ENCODE measurements at places on chromosomes 3 and 15. TPM values are rescaled to one million over a fixed set of nuclear protein-coding genes. Genes with fewer than 3 reads are reported as not detected.
A peak's percentile ranks its signal among the peaks of the same experiment; 100 is the strongest.

CXCR6 gene
- not detected for total RNA-seq

DNA sequence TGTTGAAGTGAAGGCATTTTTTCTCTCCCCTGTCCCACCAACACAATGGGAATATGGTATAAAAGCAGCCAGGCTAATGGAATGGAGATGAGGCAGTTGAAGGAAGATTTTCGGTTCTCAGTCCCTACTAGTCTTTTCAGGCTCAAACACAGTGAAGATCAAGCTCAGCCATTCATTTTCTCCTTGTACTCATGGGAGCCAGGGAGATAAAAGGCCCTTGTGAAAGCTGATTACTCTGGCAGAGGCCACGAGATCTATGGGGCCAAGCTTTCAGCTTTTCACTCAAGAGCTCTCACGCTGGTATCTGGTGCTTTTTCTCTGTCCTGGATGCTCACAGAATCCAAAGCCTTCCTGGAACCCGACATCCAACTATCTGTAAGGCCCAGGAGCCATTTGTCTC, 14.5 kb upstream of the FAN1 start:
- H3K4me1 ChIP-seq: no peaks in the 10 kb centered on the region
- no peaks in the 10 kb centered on the region for H3K27me3 ChIP-seq
- no peak overlapping the region for H3K4me3 ChIP-seq
- peak overlapping the region; percentile 30 for H3K27ac ChIP-seq
- H3K36me3 ChIP-seq: no peaks in the 10 kb centered on the region
- no peak for DNase-seq

FGF12 gene
- total RNA-seq: 28.6 TPM

DNA sequence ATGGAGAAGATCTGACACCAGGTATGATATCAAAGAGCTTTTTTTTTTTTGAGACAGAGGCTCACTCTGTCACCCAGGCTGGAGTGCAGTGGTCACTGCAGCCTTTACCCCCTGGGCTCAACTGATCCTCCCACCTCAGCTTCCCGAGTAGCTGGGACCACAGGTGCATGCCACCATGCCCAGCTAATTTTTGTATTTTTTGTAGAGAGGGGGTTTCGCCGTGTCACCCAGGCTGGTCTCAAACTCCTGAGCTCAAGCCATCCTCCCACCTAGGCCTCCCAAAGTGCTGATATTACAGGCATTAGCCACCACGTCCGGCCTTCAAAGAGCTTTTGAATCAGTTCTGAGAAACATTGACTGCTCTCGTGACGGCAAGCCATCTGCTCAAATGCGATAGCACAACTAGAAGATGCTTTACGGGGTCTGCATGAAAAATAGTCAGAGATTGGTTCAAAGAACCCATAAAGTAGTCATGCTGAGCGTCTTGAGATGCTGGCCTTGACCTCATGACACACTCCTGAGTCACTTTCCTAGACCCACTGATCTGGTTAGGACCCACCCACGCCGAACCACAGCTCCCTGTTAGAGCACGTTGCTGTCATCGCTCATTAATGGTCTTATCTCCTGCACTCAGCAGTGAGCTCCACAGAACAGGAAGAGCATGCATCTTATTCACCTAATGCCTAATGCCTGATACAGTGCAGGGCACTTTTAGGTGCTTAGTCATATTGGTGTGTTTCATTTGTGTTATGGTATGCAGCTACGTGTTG, 57.0 kb upstream of the NR2F2 start:
- no peaks in the 10 kb centered on the region for H3K27me3 ChIP-seq
- H3K27ac ChIP-seq: no peak overlapping the region
- H3K4me3 ChIP-seq: no peak overlapping the region
- DNase-seq: no peak
- no peaks in the 10 kb centered on the region for H3K36me3 ChIP-seq

DNA sequence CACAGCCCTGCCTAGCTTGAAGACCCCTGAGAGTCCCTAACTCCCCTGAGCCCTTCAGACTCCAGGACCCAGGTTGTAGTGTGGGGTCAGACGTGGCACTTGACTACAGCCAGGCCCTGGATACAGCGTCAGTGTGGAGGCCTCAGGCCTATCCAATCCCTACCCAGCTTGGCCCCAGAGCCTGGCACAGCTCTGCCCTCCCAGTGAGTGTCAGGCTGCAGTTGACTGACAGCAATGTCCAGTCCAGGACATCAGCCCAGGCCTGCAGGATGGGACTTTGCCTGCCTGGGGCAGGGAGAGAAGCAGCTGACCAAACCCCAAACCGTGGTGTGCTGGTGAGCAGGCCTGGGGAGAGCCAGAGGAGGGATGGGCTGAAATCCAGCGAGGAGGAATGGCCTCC, 27.3 kb downstream of the KLF13 start:
- H3K27me3 ChIP-seq: no peaks in the 10 kb centered on the region
- no peak for DNase-seq
- peak overlapping the region; percentile 32 for H3K27ac ChIP-seq
- no peaks in the 10 kb centered on the region for H3K36me3 ChIP-seq

Measured in endodermal cell (in vitro differentiated cells).